ENCODE measurements at places on chromosomes 4 and X.

DNA sequence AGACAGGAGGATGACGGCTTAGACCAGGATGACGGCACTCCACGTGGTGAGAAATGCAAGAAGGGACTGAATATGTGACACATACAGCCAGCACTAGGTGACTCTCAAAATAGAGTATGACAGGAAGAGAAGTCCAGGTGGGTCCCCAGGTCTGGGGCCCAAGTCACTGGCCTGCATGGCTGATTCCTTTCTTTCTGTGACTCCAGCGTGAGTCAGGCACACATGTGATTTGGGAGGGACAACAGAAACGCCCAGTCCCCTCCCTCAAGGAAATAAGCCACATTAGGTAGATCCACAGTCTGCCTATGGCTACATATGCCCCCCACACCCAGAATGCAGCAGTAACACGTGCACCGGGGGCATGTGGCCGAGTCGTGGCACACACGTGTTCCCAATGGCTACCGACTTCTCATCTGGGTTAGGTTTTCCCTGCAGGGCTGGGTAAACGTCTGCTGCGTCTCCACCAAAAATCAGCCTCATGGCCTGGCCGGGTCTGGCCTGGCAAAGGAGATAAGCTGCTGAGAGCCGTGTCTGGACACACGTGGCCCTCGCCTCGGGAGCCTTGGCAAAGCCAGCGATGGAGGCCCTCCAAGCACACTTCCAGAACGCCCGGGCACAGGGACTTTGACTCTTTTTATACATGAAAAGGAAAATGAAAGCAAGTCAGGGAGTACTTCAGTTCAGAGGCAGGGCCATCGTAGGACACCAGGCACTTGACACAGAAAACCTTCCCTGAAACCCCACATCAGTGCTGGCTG, 19.3 kb downstream of the SEL1L3 start:
- DNase-seq = no peak

- DNase-seq = no peak
These were observed 495.1 kb upstream of the FRG1 start for GRCh38 chr4:189445613-189446012.

DNA sequence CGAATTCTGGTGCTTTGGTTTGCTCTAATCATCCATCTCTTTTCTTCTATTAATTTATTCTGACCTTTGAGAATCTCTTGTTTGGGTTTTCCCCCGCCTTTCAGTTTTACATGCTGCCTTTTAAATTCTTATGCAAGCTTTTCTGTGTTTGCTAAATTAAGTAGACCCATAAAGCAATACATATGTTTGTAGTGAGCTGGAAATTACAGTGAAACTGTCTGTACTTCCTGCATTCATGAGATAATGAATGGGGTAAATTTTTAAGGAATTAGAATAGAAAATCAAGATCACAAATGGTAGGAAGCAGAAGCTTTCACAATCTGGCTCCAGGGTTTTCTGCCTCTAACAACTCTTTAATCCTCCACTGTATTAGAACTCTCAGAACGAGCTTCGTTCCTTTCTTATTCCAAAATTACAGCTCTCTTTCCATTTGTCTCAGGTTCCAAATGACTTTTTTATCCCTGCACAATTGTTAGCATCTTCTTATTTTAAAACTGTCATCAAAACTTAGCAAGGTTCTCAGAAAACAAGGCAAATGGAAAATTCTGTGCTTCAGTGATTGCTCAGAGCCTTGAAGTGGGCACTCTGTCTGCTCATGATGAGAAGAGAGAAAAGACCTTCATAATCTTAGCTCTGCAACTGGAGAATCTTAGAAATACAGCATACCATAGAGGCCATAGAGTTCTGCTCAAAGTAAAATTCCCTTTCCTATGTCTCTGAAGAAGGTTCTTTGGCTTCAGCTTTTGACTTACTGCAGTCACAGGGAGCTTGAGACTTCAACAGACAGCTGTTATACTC, 108.2 kb downstream of the EGF start:
- no peak for DNase-seq

DNA sequence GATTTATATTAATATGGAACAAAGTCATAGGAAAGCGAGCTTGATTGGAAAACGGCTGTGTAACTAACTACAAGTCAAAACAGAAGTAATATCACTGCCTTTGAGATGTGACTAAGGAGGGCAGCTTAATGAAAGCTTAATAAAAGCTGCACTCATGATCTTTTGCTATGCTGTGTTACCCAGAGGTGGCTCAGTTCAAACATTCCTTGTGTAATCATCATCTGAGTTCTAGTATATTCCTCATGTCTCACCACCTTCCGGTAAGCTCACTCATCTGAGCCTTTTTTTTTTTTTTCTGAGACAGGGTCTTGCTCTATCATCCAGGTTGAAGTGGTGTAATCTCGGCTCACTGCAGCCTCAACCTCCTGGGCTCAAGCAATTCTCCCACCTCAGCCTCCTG, 5.0 kb downstream of the GRPEL1 start:
- no peak for DNase-seq

- no peak for DNase-seq
These were observed 48.5 kb downstream of the CCKAR start for GRCh38 chr4:26441771-26442170.

- DNase-seq = peak; percentile 34
These were observed 229.5 kb downstream of the MAPK10 start for GRCh38 chr4:86130160-86130933.

DNA sequence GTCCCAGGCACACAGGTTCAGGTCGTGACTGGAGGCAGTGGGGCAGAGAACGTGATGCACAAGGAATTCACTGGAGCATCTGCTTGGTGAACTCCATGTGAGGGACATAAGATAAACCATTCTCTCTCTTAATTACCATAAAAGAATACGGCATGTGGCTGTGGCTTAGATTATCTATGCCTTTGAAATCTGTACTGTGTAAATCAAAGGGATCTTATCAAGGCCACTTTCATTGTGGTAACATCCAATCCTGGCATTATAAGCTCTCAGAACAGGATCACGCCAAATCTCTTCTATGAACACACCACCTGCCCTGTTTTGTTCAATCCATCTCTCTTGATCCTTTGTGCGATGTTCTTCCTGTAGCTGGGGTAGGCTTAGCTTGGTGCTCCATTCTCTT, 192.3 kb downstream of the SPATA18 start:
- no peak for DNase-seq
